Activated CD8-positive, alpha-beta memory T cell treated with anti-CD3 and anti-CD28 coated beads for 4 hours (primary cell): ENCODE measurements at places on chromosomes 4 and X.

DNA sequence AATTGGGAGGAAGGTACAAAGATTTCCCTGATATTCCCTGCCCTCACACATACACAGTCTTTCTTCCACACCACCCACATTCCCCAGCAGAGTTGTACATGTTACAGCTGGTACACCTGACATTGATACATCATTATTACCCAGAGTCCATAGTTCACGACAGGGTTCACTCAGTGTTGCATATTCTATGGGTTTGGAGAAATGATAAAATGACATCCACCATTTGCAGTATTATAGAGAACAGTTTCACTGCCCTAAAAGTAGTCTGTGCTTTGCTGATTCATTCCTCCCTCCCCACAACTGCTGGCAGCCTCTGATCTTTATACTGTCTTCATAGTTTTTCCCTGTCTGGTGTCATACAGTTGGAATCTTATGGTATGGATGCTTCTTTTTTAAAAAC, 15.0 kb downstream of the AGA start:
- no peak for DNase-seq

GRCh38 chr4:2362266-2363055, 56.0 kb downstream of the ZFYVE28 start:
- DNase-seq = no peak

GRCh38 chr4:825971-826330, at the start of gene CPLX1:
Gene CPLX1, minus strand, starts transcription at chr4:826129. Its CDS starts 1,607 bp downstream, at chr4:824522.
- no peak for DNase-seq

GRCh38 chr4:67333664-67334063, 211.6 kb downstream of the CENPC start:
- no peak for DNase-seq

- DNase-seq = no peak
Observed at GRCh38 chr4:10963958-10964703, 279.6 kb upstream of the CLNK start.

- DNase-seq = no peak
Observed at GRCh38 chr4:186345184-186345583, 79.2 kb downstream of the F11 start.

DNA sequence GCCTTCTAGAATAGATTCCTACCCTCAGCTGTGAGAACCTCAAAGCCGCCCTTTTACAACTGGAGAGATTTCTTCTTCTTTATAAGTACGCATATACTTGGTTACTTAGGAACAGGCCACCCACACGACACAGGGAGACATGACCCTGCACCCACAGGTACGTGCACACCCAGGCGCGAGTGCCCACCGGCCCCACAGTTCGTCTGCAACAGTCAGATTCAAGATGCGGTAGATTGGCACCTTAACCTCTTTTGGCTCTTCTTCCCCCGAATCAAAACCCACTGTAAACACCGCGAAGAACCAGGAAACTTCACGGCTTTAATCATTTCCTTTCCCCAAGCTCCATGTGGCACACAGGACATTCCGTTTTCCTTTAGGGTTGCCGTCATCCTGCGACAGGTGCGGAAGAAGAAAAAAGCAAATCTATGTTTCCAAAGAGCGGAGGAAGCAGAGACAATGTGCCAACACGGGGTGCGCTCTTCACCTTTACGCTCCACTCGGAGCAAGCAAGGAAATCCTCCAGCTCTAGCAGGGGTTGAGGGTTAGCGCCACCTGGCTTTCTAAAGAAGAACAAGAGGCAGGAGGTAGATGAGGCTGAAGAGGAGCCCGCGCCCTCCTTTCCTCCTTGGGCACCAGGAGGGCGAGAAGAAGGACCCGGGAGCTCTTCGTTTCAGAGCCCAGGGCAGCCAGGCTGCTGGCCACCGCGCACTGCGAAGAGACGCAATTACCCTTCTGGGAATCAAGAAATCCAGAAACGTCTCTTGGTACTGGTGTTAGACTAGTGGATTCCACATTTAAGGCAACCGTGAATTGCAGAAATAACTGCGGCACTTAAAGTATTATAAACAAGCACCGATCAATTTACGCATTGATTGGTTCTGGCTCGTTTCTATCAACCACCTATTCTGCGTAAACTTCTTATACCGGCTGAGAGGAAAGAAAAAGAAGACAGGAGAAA, 35.7 kb downstream of the HAND2 start:
- DNase-seq = no peak

- no peak for DNase-seq
Observed at GRCh38 chr4:123023647-123024046, 101.2 kb upstream of the NUDT6 start.

DNA sequence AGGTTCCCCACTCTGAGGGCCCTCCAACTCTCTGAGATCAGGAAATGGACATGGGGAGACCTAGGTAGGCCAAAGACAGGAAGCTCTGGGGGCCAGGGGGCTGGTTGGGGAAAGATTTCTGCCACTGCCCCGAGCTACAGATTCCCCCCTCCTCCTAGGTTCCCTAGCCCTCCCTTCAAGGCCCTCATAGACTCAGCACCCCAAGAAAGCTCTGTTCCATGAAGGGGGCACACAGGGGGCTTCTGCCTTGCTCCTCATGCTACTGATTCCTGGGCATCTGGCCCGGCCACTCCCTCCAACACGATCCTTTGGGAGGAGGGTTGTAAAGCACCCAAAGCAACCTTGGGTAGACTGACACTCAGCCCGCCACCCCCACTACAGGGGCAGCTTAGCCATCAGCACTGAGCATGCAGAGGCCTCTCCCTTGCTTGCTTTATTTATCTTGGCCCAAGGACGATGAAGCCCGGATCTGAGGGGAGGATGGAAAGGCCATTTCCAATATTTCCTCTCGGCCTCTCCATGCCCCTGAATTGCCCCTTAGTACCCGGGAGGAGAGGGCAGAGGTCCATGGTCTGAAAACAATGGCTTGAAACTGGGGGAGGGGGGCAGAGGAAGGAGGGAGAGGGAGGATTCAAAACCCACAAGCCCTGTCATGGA, 146.7 kb downstream of the PJA1 start:
- no peak for DNase-seq

DNA sequence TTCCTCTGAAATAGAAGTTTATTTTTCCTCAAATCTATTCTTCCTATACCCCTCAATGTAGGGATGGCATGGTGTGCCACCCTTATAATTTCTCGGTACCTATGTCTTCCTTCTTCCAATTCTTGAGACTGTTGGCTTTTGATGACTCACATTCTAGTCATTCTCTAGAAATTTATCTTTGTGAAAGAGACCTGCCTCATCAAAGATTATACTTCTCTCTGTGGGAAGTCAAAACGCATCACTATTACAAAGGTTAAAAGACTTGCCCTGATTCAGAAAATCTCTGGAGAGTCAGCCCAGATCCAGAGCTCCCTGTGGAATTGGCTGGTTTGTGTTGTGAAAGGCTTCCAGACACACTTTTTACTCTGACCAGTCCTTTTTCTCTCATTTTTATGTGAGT, 65.9 kb upstream of the FSTL5 start:
- no peak for DNase-seq

DNA sequence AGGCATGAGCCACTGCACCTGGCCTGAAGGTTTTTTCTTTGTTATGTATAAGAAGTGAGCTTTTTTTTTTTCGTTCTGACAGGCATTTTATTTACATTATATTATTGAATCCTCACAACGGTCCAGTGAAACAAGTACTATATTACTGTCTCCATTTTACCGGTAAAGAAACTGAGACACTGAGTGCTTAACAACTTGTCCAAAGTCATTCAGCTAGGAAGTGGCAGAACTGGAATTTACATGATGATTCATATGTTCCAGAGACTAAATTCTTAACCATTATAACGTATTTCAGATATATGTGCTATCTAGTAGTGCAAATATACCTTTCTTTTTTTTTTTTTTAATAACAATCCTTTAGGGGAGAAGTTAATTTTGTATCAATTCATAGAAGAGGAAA, 18.4 kb upstream of the SLC6A14 start:
- DNase-seq = no peak

DNA sequence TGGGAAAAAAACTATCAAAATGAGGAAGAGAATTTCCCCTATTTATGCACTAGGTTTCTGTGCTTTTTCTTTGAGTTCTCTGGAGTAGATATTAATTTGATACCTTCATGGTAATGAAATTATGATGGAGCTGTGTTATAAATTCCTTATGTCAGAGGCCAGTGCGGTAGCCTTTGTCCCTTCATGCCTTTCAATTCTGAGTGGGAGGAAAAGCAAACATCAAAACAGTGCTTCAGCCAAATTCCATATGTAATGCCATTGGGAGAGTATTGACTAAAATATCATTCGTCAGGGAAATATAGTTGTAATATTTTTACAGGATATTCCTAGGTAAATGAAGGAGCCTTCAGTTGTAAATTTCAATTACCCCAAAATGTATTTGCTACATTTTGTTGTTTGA, 17.5 kb upstream of the RGN start:
- no peak for DNase-seq

DNA sequence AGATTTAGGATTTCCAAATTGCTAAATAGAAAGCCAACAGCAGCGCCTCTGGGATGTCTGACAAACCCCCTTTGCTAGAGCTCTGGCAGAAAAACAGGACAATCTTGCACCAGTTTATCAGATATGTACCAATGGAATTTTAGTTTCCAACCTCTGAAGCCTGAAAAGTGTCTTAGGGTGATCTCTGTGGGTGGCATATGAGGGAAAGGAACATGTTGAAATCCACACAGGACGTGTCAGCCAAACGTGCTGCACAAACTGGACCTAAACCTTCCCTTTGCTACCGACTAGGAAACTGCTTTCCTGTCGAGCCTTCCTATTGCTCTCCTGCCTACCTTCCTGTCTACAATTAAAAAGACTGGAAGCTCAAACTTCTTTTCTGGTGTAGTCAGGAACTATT, 53.5 kb downstream of the REELD1 start:
- DNase-seq = no peak

- DNase-seq = no peak
Observed at GRCh38 chrX:40107291-40108161, 9.8 kb upstream of the BCOR start.
